ENCODE measurements at places on chromosomes 16 and 17. TPM values are rescaled to one million over a fixed set of nuclear protein-coding genes. Genes with fewer than 3 reads are reported as not detected.

Gene OTOP3
- not detected for total RNA-seq

Gene RHBDF1
- 12.0 TPM for total RNA-seq

Gene SECTM1
- total RNA-seq = 25.9 TPM

Gene KRTAP4-6
- not detected for total RNA-seq

Gene TXNDC17
- total RNA-seq = 127 TPM

Gene HIGD1B
- total RNA-seq = not detected

Gene IGF2BP1
- total RNA-seq = 0.52 TPM

Gene MON1B
- total RNA-seq = 3.3 TPM

Gene CHST6
- not detected for total RNA-seq
